ENCODE measurements at places on chromosomes 12 and 14. TPM values are rescaled to one million over a fixed set of nuclear protein-coding genes. Genes with fewer than 3 reads are reported as not detected.

PTPRQ gene
- total RNA-seq = 32.1 TPM

KLHDC1 gene
- 12.8 TPM for total RNA-seq

DNA sequence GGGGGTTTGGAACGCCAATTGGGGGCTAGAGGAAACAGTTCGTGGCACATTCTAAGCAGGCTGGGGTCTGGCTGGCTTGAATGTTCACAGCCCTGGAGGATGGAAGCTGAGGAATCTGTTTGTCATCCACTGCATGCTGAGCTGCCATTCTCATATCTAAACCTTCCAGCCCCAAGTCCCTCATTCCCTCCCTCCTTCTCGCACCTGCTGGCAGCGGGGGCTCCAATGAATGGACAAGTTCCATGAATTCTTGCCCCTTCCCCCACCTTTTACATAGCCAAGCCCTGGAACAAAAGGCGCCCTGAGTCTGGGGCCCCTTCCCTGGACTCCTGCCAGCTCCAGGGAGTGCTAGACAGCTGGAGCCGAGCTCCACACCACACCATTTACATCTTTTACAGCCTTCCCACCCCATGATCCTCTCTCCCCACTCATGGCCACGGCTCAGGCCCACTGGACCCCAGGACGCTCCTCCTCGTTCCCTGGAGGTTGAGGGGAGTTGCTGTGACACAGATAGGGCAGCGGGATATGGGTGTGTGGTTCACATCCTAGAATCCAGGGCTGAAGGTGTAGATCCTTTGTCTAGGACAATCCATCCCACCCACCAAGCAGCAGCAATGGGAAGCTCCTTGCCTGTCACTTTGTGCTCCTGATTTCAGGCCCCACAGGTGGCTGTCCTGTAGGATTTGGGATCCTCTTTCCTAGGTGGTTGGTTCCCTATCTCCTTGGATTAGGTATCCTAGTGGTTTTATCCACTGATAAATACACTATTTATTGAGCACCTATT lies 21.7 kb upstream of the VRTN start:
- DNase-seq = no peak

NCOR2 gene
- total RNA-seq = 63.5 TPM

YLPM1 gene
- 39.7 TPM for total RNA-seq

DNA sequence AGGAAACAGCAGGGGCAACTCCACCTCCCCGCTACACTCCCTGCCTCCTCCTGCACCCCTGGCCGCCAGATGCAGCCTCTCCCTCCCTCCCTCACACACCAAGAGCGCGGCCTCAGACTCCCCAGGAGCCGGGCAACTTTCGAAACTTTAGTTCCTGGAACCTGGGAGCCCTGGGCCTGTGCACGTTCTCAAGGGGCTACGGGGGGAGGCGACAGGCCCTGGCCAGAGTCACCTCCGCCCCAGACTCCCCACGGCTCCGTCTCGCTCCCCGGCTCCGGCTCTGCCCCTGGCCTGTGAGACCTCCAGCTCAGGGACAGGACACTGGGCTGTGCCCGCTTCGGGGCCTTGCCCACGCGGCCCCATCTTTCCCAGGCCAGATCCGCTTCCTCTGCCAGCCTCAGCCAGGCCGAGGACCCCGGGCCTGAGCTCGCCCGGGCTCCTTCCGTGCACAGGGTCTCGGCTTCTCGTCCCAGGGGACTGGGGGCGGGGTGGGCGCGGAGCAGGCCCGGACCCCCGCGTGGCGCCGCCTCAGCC lies 5.5 kb downstream of the AMN start:
- no peak for DNase-seq

DNA sequence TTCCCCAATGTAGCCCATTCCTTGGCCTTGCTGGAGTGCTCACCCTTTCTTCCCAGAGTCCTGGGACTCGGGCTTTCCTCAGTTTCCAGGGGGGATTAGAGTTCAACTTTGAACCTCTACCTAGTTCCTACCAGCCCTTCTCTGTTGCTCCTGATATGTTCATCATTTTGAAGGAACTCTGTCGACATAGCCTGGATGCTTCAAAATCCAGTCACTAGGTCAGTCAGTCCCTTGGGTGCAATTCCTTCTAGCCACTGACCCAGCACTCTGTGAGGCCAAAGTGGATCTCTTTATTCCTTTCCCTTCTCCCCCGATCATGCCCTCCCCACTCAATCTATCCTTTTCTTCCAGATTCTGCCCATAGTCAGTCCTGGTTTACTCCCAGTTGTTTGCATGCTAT lies 72.3 kb upstream of the TMCC3 start:
- no peak for DNase-seq

DNA sequence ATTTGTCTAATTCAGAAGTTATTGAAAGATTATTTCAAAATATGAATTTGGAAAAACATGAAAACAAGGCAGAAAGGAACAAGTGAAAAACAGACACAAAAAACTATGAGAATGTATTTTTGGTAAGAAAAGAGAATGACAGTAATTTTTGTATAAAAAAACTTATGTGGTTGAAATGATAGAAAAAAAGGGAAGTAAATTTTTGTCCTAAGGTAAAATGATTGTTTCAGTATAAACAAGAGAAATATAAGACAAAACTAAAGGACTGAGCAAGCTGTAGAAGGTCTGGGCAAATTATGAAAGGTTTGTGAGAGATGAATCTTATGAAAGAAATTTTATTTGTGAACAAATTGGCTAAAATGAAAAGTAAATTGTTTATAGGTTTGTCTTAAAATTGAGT lies 44.6 kb downstream of the CEP83 start:
- no peak for DNase-seq

SLC25A47 gene
- total RNA-seq = not detected

GLIPR1L1 gene
- total RNA-seq = not detected

GRCh38 chr14:42927313-42927712 lies 1320.6 kb downstream of the LRFN5 start:
- DNase-seq = no peak

Measured in fibroblast of the aortic adventitia (primary cell).